ENCODE measurements at places on chromosomes 2 and 18.

GRCh38 chr2:78245394-78246135, 723.4 kb upstream of the LRRTM4 start:
- no peak for DNase-seq

GRCh38 chr2:14420851-14421250, 211.7 kb upstream of the LRATD1 start:
- no peak for DNase-seq

GRCh38 chr18:32296851-32297250, 107.0 kb downstream of the MEP1B start:
- DNase-seq: no peak

DNA sequence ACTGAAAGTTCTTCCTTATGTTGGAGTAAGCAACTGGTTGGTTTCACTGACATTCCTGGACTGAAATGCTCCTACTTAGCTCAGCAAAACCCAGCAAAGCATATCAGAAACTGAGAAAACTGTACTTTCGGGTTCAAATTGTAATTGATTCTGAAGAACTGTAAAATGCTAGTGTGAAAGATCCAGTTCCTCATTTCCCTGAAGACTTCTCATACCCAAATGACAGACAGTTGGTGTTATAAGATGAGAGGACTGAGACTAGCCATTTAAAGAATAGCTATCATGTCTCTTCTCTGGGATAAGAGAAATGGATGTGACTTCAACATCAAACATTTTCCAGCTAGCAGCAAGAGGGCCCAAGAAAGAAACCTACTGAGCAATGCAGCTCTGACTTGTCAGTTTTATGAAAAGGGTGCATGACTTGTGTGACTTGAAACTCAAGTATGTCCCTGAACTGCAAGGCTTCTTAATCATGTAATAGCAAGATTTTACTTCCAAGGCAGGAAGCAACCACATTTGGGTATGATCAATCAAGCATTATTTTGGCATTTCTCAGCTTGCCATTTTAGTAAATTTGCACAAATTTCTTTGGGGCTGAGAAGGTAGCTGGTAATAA, 420.3 kb upstream of the MMADHC start:
- no peak for DNase-seq

DNA sequence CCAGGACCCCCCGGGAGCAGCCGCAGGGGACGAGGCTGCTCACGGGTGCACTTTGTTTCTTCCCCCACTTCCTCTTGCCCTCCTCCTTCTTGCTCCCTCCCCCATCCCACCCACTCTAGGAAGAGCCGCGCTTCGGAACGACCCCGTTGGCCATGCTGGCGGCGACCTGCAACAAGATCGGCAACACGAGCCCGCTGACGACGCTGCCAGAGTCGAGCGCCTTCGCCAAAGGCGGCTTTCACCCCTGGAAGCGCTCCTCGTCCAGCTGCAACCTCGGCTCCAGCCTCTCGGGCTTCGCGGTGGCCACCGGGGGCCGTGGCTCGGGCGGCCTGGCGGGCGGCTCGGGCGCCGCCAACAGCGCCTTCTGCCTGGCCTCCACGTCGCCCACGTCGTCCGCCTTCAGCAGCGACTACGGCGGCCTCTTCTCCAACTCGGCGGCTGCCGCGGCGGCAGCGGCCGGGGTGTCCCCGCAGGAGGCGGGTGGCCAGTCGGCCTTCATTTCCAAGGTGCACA, 1.3 kb downstream of the SP9 start:
- no peak for DNase-seq

Measured in activated CD8-positive, alpha-beta memory T cell treated with anti-CD3 and anti-CD28 coated beads for 1 hour (primary cell).